ENCODE measurements at places on chromosomes 5 and 9.
A peak's percentile ranks its signal among the peaks of the same experiment; 100 is the strongest.

DNA sequence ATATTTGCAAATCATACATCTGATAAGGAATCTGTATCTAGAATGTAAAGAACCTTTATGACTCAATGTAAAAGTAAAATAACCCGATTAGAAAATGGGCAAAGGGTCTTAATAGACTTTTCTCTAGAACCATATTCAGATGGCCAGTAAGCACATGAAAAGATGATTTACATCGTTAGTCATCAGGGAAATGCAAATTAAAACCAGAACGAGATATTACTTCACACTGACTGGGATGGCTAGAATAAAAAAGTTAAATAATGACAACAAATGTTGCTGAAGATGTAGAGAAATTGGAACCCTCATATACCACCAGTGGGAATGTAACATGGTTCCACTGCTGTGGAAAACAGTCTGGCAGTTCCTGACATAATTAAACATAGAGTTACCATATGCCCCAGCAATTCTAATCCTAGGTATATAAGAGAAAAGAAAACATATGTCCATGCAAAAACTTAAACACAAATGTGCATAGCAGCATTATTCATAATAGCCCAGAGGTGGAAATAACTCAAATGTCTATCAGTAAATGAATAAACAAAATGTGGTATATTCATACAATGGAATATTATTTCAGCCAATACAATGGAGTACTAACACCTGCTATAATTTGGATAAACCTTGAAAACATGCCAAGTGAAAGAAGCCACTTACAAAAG is 100.4 kb upstream of the MAMDC2 start:
- DNase-seq, result no peak

GRCh38 chr5:19977099-19977498 is 10.9 kb downstream of the CDH18 start:
- DNase-seq, result no peak

DNA sequence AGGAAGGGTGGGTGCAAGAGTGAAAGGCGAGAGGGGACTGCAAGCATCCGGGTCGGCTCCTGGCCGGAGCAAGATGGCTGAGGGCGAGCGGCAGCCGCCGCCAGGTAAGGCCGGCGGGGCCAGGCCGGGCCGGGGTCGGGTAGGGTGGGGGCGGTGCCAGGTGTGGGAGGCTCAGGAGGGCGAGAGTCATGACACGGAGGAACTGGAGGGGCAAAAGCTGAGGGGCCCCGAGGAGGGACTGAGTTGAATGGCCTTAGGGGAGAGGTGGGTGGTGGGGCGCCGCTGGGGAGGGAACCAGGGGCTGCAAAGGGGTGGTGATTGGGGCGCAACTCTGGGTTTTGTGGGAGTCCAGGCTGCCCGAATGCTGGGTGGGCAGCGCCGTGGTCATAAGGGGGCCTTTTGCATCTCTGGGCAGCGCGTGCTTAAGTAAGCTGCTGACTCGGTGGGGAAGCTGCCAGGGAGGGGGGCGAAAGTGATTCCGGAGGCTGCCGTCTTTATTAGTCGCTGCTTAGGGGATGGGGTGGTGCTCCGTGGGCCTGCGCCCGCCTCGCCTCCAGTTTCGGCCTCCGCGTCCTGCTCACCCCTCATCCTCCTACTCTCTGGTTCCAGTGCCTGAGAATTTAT is 425 bp downstream of the PTPA start:
- DNase-seq, result peak; percentile 52

DNA sequence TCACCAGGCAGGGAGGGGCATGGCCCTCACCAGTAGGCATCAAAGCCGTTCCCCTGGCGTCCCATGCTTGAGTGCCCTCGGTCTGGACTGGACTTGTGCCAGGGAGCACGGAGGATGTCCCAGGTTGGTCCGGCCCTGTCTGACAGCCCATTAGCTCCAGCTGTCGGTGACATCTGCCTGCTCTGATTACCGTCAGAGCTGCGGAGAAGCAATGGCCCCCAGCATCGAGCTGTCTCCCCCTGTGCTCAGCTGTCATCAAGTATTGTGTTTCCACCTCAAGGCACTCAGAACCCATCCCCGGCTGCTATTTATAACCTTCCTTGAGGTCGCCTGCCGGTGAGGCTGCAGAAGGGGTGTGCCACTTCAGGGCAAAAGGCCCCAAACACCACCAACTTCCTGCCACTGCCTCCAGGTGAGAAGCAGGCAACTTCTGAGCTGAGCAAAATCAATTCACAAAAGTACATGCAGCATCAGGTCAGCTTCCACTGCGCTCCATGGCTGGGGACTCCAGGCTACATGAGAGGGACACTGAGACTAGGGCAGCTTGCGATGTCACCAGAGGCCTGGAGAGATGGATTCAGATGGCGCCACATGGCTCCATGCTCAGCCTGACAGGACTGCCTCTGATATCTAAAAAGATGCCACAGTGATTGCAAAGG is 142.7 kb downstream of the C5orf15 start:
- no peak for DNase-seq

DNA sequence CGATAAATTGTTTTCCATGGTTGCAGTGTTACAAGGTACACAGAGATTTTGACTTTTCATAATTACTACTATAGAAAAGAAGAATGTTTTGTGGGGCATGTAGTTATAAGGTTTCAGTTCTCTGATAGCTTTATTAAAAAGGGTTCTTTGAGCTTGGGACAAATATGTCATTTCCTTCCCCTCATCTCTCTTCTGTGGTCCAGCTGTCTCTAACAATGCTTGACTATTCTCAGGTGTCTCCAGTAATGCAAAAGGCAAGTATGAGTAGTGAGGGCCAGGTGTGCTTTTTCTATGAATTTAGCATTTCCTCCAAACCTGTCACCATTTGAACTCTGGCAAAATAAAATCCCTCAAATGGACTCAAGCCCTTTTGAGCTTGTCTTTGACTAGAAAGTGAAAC is 84.3 kb downstream of the SLF1 start:
- DNase-seq, result no peak

DNA sequence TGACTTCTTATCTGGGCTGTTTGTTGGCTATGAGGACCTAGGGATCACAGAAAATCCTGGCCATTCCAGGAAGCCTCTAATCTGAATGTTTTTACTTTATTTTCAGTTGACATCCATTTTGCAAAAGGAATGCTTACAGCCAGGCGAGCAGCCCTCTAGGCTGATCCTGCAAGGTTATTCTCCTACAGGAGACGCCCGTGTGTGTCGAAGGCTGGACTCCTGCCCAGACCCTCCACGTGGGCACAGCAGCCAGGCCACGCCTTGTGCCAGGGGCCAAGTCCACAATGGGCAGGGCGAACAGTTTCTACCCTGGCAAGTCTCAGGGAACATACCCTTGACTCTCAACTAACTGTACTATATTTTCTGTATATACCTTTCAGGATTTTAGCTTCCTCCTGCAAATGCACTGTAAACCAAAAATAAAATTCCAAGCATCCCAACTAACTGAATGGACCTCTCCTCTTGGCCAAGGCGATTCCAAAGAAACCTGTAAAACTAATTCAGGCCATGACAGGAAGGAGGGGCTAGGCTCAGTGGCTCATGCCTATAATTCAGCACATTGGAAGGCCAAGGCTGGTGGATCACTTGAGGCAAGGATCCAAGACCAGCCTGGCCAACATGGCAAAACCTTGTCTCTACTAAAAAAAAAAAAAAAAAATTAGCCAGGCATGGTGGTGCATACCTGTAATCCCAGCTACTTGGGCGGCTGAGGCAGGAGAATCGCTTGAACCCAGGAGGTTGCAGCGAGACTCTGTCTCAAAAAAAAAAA is 5.7 kb downstream of the CMBL start:
- DNase-seq, result no peak

DNA sequence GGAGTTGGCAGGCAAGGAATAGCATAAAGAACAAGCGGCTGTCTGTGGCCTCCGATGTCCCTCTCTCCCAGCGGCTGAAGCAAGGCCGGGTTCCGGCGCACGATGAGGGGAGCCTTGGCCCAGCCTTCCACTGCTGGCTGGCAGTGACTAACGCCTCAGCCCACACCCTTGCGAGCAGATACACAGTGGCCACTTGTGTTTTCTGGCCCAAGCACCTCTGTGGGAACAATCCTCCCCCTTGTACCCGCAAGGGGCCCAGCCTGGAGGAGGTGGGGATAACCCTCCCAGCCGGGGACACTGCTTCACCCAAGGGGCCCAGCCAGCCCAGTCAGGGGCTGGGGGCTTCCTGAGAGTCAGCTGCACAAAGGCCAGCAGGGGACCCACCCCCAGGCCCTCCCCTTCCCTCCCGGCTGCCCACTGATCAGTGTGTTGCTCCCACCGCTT is 23.2 kb downstream of the STK10 start:
- DNase-seq, result peak; percentile 70

- DNase-seq, result no peak
Observed at GRCh38 chr9:37503736-37504135, 18.0 kb downstream of the POLR1E start.

GRCh38 chr5:140800816-140801493 is at the start of gene PCDHA3:
PCDHA3 (plus strand) TSS chr5:140801057.
- DNase-seq, result peak; percentile 50

- no peak for DNase-seq
Observed at GRCh38 chr9:128259156-128259555, 16.7 kb downstream of the GOLGA2 start.

DNA sequence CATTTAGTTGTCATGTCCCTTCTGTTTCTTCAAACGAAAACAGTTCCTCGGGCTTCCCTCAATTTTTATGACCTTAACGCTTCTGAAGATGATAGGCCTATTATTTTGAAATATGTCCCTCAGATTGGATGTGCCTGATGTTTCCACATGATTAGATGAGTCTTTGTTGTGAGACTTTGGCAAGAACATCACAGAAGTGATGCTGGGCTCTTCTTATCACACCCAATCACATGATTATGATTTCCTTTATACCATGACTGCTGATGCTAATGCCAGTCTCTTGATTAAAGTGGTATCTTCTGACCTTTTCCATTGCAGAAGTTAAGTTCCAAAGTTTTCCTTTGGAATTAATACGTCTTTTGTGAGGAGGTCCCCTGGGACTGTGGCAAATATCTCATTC is 175.7 kb downstream of the SAXO1 start:
- DNase-seq, result no peak

DNA sequence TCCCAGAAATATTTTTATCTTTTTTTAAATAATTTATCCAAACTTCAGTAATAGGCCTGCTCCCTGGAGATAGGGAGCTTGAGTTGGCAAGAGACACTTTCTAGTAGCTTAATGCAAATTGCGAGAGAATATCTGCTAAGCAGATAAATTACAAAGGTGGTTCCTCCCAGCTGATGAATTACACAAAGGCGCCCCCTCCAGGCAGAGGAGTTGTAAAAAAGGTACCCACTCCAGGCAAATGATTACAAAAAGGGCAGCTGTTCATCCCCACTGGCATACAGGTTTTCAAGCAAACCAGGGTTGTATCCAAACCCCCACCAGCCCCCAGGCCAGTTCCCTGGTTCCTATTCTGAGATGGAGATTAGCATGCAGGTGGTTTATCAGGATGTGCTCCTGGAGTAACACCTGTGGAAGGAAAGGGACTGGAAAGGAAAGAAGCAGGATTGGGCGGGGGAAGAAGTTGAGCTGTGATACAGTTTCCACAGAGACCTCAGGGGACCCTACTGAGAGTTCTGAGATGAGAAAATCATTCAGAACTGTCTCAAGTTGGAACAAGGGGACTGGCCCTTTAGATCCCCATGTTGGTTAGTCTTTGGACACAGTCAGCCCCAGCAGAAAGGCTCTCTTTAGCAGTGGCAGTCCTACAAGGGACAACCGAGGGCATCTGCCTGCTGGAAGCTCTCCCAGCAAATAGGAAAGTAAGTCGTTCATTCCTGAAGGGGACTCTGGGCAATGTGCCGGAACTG is 25.5 kb downstream of the ESM1 start:
- DNase-seq, result peak; percentile 16

DNA sequence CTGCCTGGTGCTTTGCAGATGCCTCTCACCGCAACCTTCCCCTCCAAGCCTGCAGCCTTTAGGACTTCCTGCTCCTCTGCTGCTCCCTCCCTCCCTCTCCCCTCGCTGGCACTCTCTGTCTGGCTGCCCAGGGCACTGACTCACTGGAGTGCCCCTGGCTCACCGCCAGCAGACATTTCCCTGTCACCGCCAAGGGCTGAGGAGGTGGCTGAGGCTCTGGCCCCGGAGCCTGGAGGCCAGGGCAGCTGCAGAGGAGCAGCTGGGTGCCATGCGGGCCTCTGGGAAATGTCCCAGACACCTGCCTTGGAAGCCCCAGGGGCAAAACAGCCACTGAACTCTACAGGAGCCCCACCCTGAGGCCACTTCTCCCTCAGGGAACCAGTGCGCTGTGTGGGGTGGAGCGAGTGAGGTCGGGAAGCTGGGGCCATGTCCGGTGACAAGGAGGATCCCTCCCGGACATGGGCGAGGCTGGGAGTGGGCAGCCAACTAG is 53.4 kb downstream of the TENT4A start:
- DNase-seq, result peak; percentile 51

- DNase-seq, result no peak
Observed at GRCh38 chr5:168881427-168882149, 302.4 kb upstream of the PANK3 start.

- no peak for DNase-seq
Observed at GRCh38 chr9:110712955-110713354, 44.4 kb downstream of the MUSK start.

GRCh38 chr5:111703662-111704061 is 53.3 kb downstream of the NREP start:
- DNase-seq, result no peak

- DNase-seq, result peak; percentile 51
Observed at GRCh38 chr9:116141864-116142561, 11.6 kb upstream of the PAPPA start.

DNA sequence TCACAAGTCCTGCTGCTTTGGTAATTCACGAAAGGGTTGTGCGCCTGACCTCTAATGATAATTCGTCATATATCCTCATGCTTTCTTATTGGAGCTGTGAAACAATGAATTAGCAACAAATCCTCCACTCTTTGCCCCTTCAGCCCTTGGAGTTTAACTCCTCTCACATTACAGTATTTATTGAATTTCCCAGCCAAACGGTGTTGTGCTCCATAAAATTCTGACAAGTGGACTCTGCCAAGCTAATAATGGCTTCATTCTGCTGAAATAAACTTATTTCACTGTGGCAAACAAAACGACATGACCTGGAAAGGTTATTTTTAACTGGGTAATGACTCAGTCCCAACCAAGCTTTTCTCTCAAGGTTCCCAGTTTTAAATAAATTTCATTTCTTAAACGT is 984.4 kb upstream of the DMAC1 start:
- no peak for DNase-seq

- DNase-seq, result peak; percentile 71
Observed at GRCh38 chr9:94002316-94003140, 47.4 kb upstream of the BARX1 start.

DNA sequence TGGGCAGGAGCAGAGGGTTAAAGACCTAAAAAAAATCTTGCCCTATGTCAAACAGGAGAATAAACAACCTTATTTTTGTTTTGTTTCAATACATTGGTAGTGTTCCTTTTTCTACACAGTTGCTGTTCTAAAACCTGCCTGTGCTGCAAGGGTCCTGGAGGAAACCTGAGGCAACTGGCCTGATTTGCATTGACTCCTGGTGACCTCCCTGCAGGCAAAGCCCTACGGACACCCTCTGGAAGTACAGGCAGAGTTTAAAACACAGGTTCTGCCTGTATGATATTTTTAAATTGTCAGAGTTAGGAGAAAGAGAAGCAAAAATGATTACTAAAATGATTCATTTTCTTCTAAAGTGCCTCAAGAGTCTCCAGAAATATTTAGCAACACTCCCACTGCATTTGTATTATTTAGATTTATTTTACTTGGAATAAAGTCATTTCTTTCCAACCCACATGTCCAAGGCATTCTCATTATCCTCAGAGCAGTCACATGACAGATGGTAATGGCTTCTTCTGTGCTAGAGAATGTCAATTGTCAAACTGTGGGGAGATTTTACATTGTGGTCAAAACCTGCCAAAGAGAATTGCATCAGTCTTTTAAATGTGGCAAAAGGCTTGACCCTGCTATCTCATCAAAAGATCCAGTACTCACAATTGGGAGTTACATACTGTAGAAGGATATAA is 559.6 kb downstream of the CETN3 start:
- DNase-seq, result peak; percentile 19

All from fibroblast of pulmonary artery (primary cell).